ENCODE measurements at places on chromosomes 5 and 9.

- no peak for DNase-seq
Observed at GRCh38 chr5:63805151-63805550, 157.1 kb downstream of the HTR1A start.

DNA sequence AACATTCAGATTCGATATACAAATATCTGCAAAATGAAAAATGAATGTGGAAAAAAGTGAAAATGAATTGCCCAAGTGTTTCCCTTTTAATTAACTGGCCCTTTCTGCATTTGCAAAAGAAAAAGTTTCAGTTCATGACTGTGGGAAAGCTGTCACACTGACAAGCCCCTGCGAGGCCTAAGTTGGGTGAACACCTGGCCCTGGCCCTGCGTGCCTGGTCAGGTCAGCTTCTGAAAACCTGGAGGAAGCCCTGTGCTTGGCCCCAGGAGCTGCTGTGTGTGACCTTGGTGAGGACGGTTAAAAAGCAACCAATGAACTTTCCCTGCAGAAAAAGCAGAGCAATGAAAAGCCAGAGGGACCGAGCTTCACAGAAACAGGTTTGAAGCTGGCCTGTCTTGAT, 41.0 kb upstream of the SHC3 start:
- DNase-seq = no peak

GRCh38 chr9:76905791-76906646, at the start of gene PRUNE2:
PRUNE2 (minus strand) TSS chr9:76906114; CDS start chr9:76905963, 151 bp downstream.
- no peak for DNase-seq

GRCh38 chr5:32713770-32714381, 2.8 kb downstream of the NPR3 start:
- no peak for DNase-seq

GRCh38 chr9:107554636-107555035, 65.1 kb upstream of the KLF4 start:
- no peak for DNase-seq

DNA sequence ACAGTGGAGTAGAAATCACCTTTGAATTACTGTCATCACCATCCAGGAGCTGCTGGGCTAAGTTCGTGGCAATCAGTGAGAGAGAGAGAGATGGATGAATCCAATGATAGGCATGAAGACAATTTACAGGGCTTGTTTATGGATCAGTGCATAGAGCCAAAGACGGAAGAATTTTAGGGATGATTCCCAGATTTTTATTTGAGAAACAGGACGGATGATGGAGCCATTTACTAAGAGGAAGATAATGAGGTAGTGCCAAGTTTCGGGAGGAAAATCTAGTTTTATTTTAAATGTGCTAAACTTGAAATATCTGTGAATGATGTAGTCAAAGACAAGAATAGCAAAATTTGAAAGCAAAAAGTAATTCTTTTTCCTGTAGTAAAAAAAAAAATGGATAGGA, 394.2 kb upstream of the PAPPA start:
- no peak for DNase-seq

- no peak for DNase-seq
Observed at GRCh38 chr5:178425621-178426068, 164.5 kb downstream of the COL23A1 start.
